NCI-H526 treated with DMSO at 0.1 percent for 48 hours (cell line): ENCODE measurements at places on chromosomes 7 and 10.

DNA sequence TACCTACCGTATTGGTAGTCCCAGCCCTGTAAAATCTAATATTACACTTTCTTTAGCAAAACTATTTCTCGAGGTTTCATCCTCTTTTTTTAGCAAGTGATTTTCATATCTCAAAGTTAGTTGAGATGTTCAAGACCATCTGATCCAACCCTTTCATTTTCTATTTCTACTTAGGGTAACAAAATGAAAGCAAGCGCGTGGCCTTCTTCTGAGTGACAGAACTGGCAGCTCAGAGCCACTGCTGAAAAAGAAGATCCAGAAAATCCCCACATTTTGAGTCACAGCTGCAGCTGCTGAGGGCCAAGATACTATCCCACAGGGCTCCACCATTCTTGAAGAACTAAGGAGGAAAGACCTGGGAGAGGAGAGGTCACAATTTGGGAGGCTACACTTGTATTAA, 24.8 kb upstream of the ZNF800 start:
- no peak for DNase-seq

DNA sequence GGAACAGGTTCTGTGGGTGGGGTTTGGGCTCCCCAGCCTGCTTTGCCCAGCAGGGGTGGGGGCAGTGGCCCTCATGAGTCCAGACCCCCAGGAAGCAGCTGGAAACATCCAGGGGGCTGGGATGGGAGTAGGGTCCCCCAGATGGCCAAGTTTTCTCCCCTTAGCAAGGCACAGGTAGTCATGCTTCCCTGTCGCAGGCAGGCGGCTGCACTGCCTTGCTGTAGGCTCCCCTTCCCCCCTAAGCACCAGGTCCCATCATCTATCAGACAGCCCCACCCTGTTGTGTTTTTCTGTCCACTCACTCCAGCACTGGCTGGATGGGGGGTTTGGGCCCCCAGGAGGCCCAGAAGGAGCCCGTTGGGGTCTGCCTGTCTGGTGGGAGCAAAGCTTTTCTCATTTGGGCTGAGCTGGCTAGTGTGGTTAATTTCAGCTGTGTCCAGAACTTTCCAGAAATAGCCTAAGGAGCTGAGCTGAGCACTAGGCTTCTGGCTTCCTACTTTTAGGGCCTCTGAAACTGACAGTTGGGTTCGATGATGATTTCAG, 7.9 kb downstream of the BRI3 start:
- DNase-seq: no peak

DNA sequence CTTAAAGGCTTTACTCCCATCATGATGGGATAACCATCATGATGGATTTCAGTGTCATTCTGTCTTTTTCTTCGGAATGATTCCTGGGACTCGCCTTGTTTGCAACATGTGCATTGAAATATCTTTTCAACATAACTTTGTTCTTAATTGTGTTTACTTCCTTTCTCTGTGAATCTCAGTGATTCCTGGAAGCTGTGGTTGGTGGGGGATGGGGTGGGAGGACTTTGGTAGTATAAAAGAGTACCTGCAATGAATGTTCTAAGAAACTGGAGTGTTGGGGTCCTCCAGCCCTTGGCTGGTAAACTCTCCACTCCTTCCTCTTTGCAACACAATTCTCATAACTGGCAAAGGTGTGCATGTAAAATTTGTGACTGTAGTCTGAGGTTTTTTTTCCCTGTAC, 11.5 kb upstream of the SH2D4B start:
- DNase-seq: no peak

DNA sequence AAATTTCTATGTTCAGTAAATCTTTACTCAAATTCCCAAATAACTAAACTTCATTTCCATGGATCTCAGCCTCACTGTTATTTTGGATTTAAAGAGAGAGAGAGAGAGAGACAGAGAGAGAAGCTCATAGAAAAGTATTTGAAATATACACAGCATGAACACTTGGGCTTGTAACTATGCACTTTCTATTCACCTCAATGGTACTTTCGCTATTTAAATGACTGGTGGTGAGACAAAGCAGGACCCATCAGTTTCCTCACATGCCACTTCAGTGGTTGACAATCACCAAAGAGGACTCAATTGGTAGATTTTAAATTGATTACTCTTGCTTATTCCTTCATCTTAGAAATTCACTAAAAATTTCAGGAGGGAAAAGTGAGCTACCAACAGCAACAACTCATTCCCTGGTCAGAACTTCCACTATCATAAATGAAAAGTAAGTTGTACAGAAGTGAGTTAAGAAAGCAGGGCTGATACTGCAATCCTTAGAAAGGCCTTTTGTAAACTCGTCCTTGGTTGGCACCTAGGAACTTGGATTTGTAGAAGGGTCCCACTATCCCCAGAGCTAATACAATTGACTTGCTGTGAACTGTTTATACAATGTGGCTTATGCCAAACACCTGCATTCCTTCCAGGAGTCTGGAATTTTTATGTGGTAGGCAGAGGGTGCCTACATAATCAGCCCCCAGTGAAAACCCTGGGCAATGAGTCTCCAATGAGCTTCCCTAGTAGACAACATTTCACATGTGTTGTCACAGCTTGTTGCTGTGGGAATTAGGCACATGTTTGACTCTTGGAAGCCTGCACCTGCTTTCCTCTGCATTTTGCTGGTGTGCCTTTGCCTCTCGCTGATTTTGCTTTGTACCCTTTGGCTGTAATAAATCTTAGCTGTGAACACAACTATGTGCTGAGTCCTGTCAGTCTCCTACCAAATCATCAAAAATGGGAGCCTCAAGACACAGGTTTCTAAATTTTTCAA, 10.8 kb downstream of the ERLIN1 start:
- DNase-seq: no peak

- no peak for DNase-seq
Observed at GRCh38 chr10:132056663-132057062, 9.1 kb upstream of the JAKMIP3 start.

DNA sequence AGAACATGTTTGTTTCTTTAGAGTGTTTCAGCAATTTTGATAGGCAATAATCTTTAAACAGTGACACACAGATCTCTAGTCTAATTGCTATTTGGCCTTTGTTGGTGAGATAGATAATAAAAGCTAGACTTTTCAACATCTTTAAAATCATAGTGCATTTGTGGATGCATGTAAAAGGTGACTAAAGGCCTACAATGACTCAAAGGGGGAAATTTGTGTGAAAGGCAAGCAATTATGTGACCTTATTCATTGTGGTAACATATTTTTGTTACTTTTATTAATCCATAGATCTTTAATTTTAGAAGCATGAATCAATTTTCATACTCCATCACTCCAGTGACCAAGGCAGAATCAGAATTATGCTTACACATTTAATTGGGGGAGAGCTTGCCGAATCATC, 299.7 kb downstream of the DGKB start:
- no peak for DNase-seq

DNA sequence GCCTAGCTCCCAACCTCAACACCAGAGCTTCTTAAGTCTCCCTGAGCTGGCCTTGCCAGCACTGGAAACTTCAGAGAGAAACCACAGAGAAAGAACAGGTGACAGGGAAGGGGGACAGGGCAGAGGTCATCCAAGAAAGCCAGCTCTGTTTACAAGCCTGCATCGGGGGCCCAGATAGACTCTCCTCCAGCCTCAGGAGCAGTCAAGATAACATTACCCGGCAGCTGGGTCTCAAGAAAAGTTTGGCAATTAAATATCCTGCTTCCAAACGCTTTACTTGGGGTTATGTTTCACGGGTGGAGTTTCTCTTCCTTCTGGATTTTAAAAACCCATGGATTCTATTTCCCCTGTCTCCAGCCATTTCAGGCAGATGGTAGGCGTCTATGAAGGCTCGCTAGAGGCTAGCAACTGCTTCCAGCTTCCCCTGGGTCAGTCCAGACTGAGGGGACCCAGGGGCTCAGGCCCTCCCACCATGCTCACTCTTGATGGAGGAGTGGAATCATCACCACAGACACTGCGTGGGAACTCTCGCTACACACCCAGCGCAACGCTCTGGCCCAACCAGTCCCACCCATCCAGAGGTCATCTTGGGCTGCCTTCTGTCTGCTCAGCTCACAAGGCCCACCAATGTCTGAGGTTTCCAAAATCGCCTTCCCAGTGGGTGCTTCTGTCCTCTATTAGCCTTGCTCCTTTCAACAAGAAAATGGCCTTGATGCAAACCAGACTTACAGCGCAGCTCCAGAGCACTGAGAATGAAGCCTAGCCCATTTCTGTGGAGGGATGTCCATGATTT, 48.8 kb downstream of the SH3PXD2A start:
- DNase-seq: no peak

DNA sequence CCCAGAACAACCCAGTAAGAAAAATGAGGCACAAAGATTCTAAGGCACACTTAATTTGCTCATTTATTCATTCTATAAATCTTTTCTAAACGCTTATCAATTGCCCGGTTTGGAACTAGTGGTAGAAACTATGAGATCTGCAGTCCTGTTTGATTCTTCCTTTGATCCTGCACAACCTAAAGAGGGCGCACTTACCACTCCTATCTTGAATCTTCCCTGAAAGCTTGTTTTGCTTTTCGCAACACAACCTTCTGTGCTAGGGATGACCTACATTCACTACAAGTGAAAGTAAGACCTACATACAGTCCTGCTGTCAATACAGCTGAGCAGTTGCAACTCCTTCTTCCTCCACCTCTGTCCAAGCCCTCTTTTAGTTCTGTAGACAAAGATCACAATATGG, 12.6 kb upstream of the ARL4A start:
- no peak for DNase-seq

- no peak for DNase-seq
Observed at GRCh38 chr7:118609207-118609606, 384.7 kb downstream of the ANKRD7 start.

DNA sequence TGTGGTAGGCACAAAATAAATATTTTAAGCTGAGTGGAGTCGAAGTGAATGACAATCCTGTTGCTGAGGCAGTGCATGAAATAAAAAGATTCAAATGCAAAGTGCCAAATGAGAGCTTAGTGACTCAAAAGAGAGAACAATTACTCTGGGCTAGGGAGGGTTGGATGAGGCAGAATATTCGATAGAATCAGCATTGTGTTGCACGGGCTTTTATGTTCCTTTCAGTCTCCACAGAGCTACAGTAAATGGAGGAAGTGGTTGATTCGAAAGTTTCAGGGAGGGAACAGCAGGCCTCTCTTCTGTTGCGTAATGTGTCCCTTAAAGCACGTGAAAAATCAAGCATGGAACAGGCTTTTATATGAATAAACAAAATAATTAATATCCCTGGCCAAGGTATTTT, 599.3 kb upstream of the CELF2 start:
- DNase-seq: no peak

DNA sequence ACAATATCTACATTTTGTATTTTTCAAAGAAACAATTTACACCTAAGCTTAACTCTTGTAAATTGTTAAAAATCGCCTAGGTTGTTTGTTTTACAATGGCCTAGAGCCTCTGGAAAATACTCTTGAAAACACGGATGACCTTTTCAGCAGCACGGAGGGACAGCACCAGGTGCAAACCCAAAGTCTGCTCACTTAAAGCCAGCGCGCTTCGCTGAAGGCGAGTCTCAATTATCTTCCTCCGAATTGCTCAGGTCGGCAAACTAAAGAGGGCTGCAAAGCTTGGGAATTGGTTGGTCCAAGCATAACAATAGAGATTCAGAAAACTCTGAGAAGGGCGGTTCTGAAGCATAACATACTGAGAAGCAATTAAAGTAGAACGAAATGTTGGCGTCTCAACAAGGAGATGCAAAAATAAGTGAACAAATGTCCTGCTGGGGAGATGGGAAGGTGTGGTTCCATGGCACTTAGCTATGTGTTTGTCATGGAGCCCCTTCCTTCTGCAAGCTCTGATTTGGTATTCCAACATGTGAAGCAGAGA, 139.9 kb upstream of the PITRM1 start:
- no peak for DNase-seq

- DNase-seq: no peak
Observed at GRCh38 chr10:110304394-110304779, 333 bp downstream of the SMNDC1 start.

DNA sequence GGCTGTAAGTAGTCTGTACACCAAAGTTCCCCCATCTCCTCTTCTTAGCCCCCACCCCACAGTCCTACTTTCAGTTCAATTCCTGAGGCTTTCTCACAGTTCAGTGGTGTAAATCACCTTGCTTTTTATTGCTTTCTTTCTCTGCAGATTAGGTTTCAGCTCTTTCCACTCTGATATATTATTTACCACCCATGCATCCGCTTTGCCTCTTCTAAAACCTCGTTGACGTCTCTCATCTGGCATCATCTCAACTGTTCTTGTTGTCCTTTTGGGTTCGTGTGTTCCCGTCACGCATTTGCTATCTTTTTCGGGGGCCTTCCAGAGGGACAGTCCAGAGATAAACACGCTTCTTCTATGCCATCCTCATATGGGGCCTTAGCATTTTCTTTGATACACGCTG, 597.9 kb upstream of the DPP6 start:
- DNase-seq: no peak

DNA sequence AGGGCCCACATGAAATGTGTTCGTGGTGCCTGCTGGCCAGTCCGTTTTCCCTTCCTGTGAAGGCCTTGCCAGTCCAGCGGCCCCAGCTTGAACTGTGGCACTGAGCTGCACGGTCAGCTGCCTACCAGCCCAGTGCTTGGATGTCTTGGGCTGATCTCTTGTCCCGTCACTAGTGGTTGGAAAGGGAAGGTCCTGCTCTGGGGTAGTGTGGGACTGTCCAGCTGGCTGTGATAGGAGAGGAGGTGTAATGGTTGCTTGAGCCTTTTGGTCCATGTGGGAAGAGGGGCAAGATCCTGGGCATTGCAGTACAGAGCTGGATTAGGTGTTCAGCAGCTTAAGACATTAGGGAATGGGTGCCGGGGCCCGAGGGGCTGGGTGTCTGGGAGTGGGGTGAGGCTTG, 15.0 kb downstream of the BUD23 start:
- DNase-seq: no peak

DNA sequence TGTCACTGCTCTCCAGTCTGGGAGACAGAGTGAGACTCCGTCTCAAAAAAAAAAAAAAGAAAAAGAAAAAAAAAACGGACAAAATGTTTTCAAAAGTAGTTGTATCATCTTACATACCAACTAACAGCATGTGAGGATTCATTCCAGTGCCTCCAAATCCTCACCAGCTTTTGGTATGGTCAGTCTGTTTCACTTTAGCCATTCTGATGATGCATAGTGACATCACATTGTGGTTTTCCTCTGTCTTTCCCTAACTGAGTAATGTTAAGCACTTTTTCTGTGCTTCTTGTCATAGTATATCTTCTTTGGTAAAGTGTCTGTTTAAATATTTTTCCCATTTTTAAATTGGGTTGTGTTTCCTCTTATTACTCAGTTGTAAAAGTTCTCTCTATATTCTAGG, 251.4 kb upstream of the CTBP2 start:
- DNase-seq: no peak

- DNase-seq: no peak
Observed at GRCh38 chr10:75347186-75347585, 54.4 kb downstream of the ZNF503 start.

GRCh38 chr7:845731-846130, 13.5 kb downstream of the SUN1 start:
- DNase-seq: no peak

- no peak for DNase-seq
Observed at GRCh38 chr10:1631282-1631681, 106.0 kb downstream of the ADARB2 start.

GRCh38 chr7:19747740-19748339, 25.6 kb downstream of the TMEM196 start:
- DNase-seq: no peak
